Immature natural killer cell (primary cell): ENCODE measurements at places on chromosomes 1 and 21.
A peak's percentile ranks its signal among the peaks of the same experiment; 100 is the strongest.

- DNase-seq, result no peak
Measured at GRCh38 chr1:174044418-174045222, 22.5 kb upstream of the RC3H1 start.

DNA sequence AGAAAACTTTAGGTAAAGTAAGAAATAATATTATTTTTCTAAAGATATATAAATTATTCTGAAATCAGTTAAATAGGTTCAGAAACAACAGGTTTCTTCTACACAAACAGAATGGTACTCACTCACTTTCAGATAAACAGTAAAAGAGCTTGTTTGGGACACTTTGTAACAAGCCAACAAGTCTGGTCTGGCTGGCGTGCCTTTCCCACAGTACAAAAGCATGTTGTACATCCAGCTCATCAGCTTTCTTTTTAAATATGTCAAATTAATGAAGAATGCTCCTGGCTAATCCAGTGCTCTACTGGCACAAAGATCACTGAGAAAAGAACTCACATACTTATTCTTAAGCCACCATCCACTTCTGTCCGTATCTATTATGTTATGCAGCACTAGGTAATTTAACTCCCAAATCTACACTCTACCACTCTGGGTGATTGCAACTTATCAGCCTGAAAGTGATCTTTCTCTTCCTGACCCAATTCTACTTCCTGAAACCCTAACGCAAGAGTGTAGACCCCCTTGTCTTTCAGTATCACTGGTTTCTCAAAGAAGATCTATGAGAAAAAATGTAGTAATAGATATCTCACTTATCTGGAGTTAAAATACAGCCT lies 32.6 kb downstream of the TRIT1 start:
- DNase-seq, result no peak

GRCh38 chr1:183277821-183278738 lies 92.0 kb downstream of the LAMC2 start:
- no peak for DNase-seq

DNA sequence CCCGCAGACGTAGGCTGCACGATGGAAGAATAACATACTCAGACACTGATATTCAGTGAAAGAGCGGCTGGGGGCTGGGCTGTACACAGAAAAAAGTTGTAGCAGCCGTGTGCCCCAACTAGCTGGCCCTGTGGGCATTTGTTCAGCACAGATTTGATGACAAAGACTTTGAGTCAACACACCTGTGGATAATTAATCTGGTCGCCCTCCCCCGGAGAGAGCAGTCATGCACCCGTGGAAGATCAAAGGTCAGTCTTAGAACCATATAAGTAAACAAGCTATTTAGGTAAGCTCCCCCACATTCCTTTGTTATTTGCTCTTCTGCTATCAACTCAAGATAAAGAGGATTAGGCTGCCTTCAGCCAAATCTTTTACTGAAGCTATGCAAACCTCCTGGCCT lies 148.4 kb upstream of the HMCN1 start:
- no peak for DNase-seq

GRCh38 chr21:29056538-29057050 lies 16.9 kb downstream of the CCT8 start:
- no peak for DNase-seq

- DNase-seq, result no peak
Measured at GRCh38 chr1:174239541-174239940, 80.2 kb downstream of the RABGAP1L start.

- DNase-seq, result no peak
Measured at GRCh38 chr1:212621043-212621948, 12.7 kb downstream of the ATF3 start.

- no peak for DNase-seq
Measured at GRCh38 chr1:195766709-195767108, 841.5 kb downstream of the KCNT2 start.

DNA sequence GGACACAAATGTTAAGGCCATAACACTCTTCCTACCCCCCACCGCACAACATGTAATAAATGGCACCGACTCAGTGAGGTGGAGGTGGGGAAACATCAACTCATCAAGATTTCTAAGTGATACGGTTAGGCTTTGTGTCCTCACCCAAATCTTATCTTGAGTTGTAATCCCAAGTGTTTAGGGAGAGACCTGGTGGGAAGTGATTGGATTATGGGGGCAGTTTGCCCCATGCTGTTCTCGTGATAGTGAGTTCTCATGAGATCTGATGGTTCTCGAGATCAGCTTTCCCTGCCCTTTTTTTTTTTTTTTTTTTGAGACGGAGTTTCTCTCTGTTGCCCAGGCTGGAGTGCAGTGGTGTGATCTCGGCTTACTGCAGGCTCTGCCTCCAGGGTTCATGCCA lies 51.0 kb upstream of the ACTL8 start:
- no peak for DNase-seq

DNA sequence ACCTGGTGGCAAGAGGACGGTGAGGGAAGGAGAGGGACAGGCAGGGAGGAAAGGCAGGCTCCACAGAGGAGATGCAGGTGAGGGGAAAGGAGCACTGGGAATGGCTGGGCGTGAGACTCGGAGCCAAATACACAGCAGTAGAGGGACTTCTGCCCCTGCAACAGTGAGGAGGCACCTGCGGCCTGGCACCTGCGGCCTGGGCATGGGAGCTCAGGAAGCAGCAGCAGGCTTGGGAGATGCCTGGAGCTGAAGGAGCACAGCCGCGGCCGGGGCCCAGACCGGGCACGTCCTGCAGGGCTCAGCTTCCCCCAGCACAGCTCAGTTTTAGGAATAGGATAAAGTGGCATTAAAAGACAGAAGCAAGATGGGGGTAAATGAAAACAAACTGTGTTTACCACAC lies 20.9 kb upstream of the TSPEAR start:
- DNase-seq, result no peak

- DNase-seq, result no peak
Measured at GRCh38 chr1:94236013-94236491, 1.3 kb downstream of the ARHGAP29 start.

- peak; percentile 82 for DNase-seq
Measured at GRCh38 chr1:204806943-204807687, 63.5 kb upstream of the NFASC start.

- DNase-seq, result peak; percentile 37
Measured at GRCh38 chr1:9942399-9942938, 722 bp downstream of the LZIC start.
